Activated naive CD4-positive, alpha-beta T cell (primary cell): ENCODE measurements at places on chromosomes 12 and 14.

GRCh38 chr14:101224356-101225156 lies 321.0 kb upstream of the RTL1 start:
- DNase-seq: no peak

- no peak for DNase-seq
Measured at GRCh38 chr12:114779186-114779585, 95.2 kb upstream of the TBX3 start.

DNA sequence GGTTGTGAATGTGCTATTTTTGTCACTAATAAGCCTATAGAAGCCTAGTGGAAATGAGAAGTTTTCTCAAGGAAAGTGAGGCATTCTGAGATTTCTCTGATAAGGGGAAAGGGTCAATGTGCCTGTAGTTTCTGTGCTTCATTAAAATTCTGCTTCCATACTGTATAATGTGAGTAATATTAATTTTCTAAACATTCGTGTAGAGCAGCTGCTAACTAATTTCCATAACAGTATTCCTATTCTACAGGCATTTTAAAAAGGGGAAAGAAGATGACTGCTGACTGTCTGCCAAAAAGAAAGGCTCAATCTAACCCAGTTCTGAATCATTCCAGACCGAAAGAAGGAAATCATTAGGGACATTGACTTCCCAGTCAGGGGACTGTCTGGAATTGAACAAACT lies 293.3 kb upstream of the TMPO start:
- no peak for DNase-seq

GRCh38 chr14:78401866-78402265 lies 231.7 kb downstream of the NRXN3 start:
- no peak for DNase-seq

DNA sequence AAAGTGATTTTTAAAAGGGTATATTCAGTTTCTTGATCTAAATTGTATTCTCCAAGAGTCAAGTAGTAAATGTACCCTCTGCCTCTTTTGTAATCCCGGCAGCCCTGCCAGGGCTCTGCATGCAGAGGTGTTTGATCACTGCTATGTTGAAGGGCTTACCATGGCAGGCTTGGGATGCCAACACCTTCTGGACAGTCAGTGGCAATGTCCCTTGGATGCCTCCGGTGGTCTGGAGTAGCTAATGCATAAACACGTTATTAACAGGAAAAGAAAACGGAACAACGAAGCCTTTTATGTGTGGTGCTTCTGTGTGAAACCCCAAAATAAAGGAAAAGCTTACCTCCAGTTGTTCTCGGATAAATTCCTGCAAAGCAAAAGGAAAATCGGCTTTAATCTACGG lies 19.9 kb downstream of the EIF2B2 start:
- DNase-seq: no peak

DNA sequence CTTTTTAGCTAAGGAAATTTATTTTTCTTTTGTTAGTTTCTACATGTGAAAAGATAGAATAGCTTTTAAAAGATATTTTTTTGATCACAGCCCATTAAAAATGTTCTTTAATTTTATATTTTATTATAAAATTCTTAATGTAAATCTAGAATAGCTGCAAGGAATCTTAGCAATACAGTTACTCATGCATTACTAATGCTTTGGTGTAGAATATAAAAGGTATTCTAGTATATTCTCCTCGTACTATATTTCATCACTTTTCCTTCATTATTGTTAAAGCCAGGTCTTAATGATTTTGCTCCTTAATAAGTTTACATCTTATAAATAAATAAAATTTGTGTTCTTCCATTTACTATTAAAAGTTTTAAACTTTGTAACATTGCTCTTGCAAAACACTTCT lies 82.6 kb downstream of the MNAT1 start:
- DNase-seq: no peak

GRCh38 chr12:120662879-120663278 lies 22.5 kb downstream of the CABP1 start:
- no peak for DNase-seq

GRCh38 chr14:89941830-89942377 lies 12.6 kb downstream of the EFCAB11 start:
- DNase-seq: no peak

DNA sequence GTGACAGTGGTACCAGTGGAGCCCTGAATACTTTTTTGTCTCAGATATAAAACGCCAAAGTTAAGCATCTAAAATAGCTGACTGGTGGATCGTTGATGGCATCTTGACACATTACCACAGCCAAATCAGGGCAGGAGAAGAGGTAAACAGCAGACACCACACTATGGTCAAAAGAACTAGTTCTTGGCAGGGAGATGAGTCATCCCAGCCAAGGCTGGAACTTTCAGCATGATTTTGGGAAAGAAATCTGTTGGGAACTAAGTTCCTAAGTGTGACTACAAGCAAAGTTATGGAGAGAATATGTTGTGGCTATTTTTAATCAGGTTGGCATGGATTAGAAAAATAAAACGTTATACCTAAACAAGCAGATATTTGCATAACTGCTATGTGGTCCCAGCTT lies 36.9 kb downstream of the LGR5 start:
- no peak for DNase-seq

DNA sequence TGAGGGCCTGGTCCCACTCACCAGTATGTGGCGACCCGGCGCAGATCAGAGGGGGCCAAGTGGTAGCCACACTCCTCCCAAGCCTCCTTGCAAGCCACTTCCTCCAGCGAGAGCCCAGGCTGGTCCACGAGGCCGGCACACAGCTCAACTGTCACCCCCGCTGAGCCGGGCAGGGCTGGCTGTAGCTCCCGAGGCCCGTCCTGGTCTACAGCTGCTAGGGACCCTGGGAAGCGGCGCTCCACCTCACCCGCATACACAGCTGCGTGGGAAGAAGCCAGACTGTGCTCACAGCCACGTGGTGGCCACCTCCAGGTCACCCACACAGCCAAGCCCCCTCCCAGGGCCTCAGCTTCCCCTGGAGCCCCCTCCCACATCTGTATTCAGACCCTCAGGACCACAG lies 4.6 kb downstream of the NUDT14 start:
- no peak for DNase-seq

DNA sequence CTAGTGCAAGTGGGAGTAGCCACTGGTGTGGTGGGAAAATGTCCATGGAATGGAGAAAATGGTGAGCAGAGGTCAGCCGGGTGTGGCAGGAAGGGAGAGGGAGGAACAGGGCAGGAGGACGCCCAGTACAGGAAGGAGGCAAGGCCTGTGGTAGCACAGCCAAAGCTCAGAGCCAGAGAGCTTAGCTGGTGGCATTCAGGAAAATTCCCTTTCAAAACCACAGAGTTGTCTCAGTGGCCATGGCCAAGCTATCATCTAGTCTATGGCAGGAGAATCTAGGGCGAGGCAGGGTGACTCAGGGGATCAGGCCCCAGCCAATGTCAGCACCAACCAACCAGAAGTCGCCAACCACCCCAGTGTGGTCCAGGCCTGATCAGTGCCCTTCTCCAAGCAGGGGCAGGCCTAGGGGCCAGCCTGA lies 67.7 kb upstream of the DDX11 start:
- no peak for DNase-seq

DNA sequence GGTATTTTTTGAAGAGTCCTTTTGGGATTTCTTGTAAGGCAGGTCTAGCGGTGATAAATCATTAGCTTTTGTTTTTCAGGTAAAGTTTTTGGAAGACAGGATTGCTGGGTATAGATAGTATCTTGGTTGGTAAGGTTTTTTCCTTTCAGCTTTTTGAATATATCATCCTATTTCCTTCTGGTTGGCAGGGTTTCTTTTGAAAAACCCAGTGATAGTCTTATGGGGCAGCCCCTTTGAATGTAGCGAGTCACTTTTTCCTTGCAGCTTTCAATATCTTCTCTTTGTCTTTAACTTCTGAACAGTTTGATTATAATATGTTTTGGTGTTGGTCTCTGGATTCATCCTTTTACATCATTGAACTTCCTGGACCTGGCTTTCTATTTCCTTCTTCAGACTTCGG lies 20.2 kb downstream of the TMX1 start:
- DNase-seq: no peak
